Cortex of kidney (tissue), 1 donor: ENCODE measurements at places on chromosomes 5 and 9.

- DNase-seq, result no peak
Observed at GRCh38 chr5:14184725-14185124, 41.6 kb downstream of the TRIO start.

DNA sequence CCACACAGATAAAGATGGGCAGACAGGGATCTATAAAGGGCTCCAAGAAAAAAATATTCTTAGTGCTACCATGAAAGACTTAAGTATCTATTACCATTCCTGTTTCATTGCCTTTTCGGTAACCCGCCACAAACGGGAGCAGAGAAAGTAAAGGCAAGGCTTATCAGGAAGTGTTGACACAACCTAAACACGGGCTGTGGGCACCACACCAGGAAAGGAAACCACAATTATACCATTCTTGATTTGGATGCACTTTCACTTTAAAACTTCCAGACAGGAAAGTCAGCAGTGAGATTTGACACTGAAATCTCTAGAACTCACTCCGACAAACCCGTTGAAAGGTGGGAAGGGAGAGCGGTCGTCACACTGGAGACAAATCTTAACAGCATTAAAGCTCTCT is 6.5 kb downstream of the TLE1 start:
- DNase-seq, result no peak

GRCh38 chr5:179870403-179870903 is 11.8 kb upstream of the MRNIP start:
- no peak for DNase-seq

- DNase-seq, result no peak
Observed at GRCh38 chr9:16664211-16664610, 206.3 kb downstream of the BNC2 start.

DNA sequence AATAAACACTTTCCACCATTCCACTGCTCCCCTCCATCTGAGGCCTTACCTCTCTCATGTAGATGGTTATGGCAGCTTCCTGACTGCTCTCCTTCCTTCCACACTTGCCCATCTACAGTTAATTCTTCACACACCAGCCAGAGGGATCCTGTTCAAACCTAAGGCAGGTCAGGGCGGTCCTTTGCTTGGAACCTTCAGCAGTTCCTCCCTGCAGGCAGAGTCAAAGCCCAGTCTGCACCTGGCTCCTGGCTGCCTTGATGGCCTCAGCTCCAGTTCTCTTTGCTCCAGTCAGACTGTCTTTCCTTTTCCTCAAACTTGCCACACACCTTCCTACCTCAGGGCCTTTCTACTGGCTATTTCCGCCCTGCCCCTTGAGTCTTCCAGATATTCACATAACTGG is 30.2 kb upstream of the NR3C1 start:
- DNase-seq, result no peak

DNA sequence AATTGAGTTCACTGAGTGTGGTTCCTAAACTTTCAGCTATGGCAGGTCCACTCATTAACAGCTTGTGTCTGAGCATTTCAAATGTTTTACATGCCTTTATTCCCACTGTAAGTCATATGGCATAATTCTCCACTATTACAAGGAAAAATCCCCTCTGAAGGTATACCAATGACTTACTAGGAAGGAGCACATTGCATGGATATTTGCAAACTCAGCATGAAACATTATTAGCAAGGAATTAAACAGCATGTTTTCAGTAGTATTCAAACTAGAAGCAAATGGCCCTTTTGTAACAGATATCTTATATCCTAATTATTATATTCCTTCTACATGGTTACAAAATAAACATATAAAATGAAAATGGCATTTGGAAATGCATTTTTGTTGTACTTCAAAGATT is 566.4 kb upstream of the CCNG1 start:
- DNase-seq, result no peak

- no peak for DNase-seq
Observed at GRCh38 chr9:77475641-77476473, 172.3 kb downstream of the GNA14 start.

DNA sequence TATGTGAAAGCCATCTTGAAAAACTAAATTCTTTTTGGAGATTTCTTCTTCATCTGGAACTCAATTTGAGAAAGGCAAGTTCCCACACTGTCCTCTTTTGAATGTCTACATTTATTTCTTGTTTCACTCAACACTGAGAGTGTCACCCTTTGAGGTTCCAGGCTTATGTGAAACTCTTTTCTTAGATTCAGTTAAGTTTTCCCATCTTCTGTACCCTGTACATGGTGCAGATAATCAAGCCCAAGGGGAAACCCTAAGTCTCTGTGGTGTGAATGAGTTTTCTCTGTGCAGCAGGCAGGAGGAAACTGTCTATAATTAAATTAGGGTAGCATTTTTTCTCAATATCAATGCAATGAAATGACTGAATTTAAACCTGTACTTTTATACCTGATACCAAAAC is 72.3 kb upstream of the PRLR start:
- DNase-seq, result no peak

- DNase-seq, result no peak
Observed at GRCh38 chr5:141848744-141849414, 29.3 kb downstream of the PCDH1 start.

DNA sequence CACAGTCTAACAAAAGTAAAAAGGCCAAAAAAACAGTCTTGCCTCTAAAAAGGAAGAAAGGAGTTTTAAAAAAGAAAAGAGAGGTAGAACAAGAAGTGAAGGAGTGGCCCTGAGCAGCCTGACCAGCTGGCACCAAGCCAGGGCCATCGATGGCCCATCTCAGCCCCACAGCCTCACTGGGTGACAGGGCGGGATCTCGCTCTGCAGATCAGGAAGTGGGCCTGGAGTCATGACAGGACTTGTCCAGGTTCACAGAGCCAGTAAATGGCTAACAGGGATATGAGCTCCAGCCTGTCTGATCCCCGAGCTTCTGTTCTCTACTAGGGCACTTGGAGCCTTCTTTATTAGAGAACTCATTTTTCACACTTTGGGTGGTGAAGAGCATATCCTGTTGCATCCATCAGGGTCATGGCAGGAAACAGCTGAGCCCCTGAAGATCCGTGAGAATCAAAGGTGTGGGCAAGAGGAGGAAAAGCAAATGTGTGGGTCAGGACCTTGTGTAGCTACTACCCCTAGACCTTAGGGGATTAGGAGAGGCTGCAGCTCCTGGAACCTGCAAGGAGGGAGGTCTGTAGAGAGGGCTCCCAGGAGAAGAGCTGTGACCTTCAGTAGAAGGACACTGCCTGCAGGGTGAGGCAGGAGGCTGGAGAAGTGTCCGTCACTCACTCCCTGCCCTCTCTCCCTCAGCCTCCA is 299.0 kb upstream of the MSX2 start:
- no peak for DNase-seq

DNA sequence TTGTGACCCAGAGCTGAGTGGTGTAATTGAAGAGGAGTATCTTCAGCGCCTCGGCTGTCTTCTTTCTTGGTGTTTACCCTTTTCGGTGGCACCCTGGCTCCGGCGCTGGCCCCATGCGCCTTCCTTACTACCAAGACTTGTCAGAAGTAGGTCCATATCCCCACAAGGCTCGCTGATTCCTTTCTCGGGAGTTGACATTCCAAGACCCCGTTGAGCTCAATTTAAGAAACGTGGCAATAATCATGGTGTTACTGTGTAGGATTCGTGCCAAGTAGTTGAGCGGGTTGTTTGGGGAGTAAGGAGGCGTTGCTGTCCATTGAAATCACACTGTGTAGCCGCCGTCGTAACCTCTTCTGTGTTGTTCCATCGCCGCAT is 795 bp downstream of the NDUFAF2 start:
- no peak for DNase-seq

GRCh38 chr5:154466147-154466546 is 11.9 kb downstream of the HAND1 start:
- DNase-seq, result no peak

DNA sequence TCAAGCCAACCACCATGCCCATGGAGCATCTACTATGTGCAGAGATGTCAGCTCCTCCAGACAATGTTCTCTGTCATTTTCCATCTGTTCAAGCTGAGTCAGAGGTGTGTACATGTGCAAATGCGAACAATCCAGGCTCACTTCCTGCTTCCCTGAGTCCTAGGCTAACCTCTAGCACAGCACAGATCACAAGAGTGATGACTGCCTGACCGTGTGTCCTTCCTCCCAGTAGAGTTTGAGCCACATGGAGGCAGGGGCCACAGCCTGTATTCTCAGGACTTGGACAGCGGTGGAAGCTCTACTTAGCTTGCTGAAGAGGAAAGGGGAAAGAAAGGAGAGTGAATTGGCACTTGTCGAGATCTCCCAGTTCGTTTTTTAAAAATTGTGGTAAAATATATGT is 87.2 kb downstream of the KCNIP1 start:
- DNase-seq, result no peak

GRCh38 chr9:95494416-95495371 is 22.1 kb downstream of the PTCH1 start:
- DNase-seq, result no peak

GRCh38 chr5:69509212-69509611 is 16.6 kb downstream of the OCLN start:
- DNase-seq, result no peak

DNA sequence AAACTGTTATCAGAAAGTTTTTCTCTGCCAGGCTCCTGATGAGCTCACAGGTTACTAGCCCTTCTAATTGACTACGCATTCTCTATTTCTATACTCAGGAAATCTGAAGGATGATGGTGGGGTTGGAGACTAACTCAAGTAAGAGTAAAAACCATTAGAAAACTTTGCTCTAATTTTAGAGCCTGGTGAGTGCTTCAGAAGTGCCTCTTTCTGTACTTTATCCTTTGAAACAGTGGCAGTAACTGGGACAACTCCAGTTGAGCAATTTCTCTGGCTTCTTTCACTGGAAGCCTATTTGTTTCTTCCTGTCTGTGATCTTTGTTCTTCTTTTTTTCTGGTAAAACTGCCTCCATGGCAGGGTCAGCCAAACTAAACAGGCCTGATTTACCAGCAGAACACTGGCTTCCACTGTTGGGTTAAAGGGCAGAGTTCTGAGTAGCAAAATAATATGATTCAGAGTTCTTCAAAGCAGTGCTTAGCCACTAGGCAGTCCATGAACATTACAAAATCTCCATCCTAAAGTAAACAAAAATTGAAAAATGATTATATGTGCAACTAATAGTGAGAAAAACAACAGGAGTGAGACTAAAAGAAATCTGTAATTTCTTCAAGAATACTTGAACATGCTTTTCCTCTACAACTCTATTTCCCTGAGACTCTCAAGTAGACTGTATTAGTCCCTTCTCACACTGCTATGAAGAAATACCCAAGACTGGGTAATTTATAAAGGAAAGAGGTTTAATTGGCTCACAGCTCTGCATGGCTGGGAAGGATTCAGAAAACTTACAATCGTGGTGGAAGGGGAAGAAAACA is 79.8 kb downstream of the MROH2B start:
- no peak for DNase-seq

DNA sequence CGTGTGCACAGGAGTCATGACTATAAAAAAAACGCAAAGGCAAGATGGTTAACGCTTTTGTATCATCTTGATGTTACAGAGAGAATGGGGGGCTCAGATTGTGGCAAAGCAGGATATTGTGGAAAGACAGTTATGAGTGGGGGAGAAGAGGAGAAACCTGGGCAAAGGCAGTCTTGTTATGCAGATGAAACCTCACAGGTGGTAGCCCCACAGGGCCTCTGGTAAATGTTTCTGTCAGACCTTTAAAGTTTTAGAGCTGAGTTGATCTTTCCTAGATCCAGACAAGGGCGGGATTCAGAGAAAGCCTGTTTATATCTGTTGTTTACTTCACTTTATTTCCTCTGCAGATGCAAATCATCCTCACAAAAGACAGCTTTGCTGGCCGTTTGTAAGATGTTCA is 55.2 kb downstream of the C9orf85 start:
- DNase-seq, result no peak
